ENCODE measurements at places on chromosomes 4 and X. TPM values are rescaled to one million over a fixed set of nuclear protein-coding genes. Genes with fewer than 3 reads are reported as not detected.

DNA sequence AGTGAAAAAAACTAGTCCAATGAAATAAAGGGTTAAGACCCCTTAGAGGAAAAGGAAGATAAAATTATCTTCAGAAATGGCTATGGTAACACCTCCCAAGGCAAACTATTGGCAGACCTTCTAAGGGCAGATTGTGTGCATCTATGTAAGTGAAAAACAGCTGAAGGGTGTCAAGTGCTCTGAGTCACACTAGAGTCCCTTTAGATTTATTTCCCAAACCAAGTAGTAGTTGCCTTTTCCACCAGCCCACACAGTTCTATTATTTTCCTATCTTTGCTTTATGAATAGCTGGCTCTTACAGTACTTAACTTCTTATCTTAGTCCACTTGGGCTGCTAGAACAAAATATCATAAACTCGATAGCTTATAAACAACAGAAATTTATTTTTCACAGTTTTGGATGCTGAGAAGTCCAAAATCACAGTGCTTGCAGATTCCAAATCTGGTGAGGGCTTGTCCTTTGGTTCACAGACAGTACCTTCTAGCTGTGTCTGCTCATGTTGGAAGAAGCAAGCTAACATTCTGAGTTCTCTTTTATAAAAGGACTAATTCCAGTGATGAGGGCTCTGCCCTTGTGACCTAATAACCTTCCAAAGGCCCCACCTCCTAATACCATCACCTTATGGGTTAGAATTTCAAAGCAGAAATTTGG, 143.6 kb downstream of the GRID2 start:
- DNase-seq = no peak
- H3K4me3 ChIP-seq = no peak overlapping the region
- no peak overlapping the region for H3K27ac ChIP-seq

GRCh38 chr4:150173982-150174398, 95.7 kb downstream of the DCLK2 start:
- DNase-seq = no peak
- H3K27me3 ChIP-seq = no peaks in the 10 kb centered on the region
- no peaks in the 10 kb centered on the region for H3K4me1 ChIP-seq
- no peak overlapping the region for H3K27ac ChIP-seq
- no peaks in the 10 kb centered on the region for H3K36me3 ChIP-seq

DNA sequence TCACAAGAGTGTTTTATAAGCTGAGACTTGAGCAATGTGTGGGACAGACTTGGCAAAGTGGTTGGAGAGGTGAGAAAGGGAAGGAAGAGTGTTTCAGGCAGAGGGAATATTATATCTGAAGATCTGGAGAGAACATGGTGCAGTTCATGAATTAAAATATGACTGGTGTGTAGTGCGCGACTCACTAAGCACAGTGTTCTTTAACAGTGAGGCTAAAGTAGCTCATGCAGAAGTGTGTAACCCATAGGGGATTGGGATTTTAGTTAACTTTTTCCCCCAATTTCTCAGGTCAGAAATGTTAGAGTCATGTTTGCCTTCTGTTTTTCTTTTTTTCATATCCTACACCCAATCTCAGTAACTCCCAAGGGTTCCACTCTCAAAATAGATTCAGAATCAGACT, 9.7 kb downstream of the MTHFD2L start:
- no peaks in the 10 kb centered on the region for H3K4me1 ChIP-seq
- H3K4me3 ChIP-seq = no peak overlapping the region
- no peaks in the 10 kb centered on the region for H3K27me3 ChIP-seq
- no peak overlapping the region for H3K27ac ChIP-seq

DNA sequence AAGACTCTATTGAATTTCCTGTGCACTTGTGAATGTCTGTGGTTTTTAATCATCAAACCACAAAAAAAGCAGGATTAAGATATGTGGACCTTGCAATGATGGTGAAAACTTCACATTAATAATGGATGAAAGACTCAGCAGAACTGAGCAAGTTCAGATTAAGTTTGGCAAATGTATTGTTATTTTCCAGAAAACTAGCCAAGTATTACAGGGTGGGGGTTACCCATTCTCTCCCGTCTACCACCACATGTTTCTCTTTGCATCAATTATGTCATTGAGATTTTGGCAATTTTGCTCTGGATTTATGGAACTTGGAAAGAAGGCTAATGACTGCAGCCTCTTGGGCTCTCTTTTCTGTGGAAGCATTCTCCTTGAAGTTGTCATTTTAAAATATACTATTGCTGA, 577.1 kb downstream of the ANKRD50 start:
- H3K4me3 ChIP-seq = no peak overlapping the region
- H3K36me3 ChIP-seq = peaks cover 26% of the 10 kb centered on the region
- DNase-seq = no peak
- H3K27ac ChIP-seq = no peak overlapping the region
- no peaks in the 10 kb centered on the region for H3K4me1 ChIP-seq
- H3K27me3 ChIP-seq = no peaks in the 10 kb centered on the region

IGSF1 gene
- total RNA-seq = 12.5 TPM

DNA sequence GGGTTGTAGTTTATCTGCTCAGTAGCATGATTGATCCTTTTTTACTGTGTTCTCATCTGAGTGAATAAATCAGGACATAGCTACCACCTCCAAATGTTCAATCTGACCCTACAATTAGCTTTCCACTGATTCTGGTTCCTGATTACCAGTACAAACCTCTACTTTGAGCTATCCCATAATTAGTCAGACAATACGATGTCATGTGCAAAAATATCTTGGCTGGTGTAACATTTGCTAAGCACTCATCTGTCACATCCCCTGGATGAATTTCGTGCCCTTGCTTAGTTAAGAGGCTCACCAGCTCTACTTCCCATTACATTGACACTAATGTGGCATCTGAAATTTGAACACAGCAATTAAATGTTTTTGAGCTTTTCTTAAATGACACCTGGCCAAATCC, 1101.0 kb upstream of the PCDH7 start:
- no peak overlapping the region for H3K4me3 ChIP-seq
- H3K27me3 ChIP-seq = no peaks in the 10 kb centered on the region
- H3K4me1 ChIP-seq = no peaks in the 10 kb centered on the region
- no peak overlapping the region for H3K27ac ChIP-seq
- DNase-seq = no peak
- H3K36me3 ChIP-seq = no peaks in the 10 kb centered on the region

SH3D19 gene
- total RNA-seq = 32.1 TPM

GRCh38 chr4:176189891-176190795, 5.2 kb downstream of the SPATA4 start:
- H3K4me3 ChIP-seq = no peak overlapping the region
- no peak overlapping the region for H3K27ac ChIP-seq
- DNase-seq = no peak
- H3K27me3 ChIP-seq = no peaks in the 10 kb centered on the region
- peaks cover 3% of the 10 kb centered on the region for H3K4me1 ChIP-seq

DNA sequence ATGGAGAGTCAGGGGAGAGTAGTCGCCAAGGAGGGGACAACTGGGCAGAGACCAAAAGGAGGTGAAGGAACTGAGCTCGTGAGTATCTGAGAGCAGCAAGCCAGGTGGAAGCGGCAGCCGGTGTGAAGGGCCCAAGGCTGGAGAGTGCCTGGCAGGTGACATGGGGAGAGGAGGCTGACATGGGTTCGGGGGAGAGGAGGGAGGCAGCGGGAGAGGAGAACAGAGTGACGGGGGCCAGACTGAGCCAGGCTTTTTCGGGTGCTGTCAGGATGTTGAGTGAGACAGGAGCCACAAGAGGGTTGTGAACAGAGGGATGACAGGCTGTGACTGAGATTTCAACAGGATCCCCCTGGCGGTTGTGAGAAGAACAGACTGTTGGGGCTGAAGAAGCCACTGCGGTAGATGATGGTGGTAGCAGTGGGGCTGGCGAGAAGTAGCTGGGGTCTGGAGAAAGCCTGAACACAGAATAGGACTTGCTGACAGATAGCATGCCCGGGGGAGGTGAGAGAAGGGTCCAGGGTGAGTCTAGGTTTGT, 5.7 kb downstream of the ELK1 start:
- no peak overlapping the region for H3K4me3 ChIP-seq
- H3K36me3 ChIP-seq = peaks cover 63% of the 10 kb centered on the region
- DNase-seq = peak; percentile 54
- H3K27ac ChIP-seq = no peak overlapping the region

HDAC8 gene
- total RNA-seq = 21.6 TPM

RTL3 gene
- total RNA-seq = not detected

SSX4B gene
- total RNA-seq = not detected

CSAG2 gene
- not detected for total RNA-seq

DNA sequence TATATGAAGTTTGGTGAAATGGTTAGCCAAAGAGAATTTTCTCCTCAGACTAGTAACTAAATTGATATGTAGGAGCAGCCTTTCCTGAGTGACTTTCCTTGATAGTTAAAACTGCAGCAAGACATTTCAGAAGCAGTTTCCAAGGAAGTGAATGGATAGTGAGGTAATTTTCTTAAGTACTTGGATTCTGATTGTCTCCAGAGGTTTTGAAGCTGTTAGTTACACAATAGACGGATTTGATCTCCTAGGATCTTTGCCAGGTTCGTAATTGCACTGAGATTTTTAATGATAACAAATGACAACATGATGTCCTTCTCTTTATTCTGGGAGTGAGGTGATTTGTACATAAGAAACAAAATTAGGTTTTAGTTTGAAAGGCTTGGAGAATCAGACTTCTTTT, 29.2 kb downstream of the PRRG1 start:
- no peaks in the 10 kb centered on the region for H3K27me3 ChIP-seq
- H3K4me1 ChIP-seq = no peaks in the 10 kb centered on the region
- no peak overlapping the region for H3K27ac ChIP-seq
- no peaks in the 10 kb centered on the region for H3K36me3 ChIP-seq

TREX2 gene
- total RNA-seq = 1.3 TPM

GRCh38 chr4:48654015-48654664, 125.9 kb downstream of the FRYL start:
- no peak for DNase-seq

- no peak overlapping the region for H3K27ac ChIP-seq
- no peaks in the 10 kb centered on the region for H3K27me3 ChIP-seq
- no peaks in the 10 kb centered on the region for H3K4me1 ChIP-seq
- no peak overlapping the region for H3K4me3 ChIP-seq
- DNase-seq = no peak
- H3K36me3 ChIP-seq = peaks cover 74% of the 10 kb centered on the region
Measured at GRCh38 chr4:40825014-40825838, 75.5 kb downstream of the NSUN7 start.

- H3K27ac ChIP-seq = no peak overlapping the region
- no peaks in the 10 kb centered on the region for H3K36me3 ChIP-seq
- DNase-seq = no peak
- H3K4me3 ChIP-seq = no peak overlapping the region
Measured at GRCh38 chrX:11967986-11968869, 170.0 kb upstream of the FRMPD4 start.

GPR143 gene
- total RNA-seq = 7.9 TPM

IL1RAPL2 gene
- 0.13 TPM for total RNA-seq

DNA sequence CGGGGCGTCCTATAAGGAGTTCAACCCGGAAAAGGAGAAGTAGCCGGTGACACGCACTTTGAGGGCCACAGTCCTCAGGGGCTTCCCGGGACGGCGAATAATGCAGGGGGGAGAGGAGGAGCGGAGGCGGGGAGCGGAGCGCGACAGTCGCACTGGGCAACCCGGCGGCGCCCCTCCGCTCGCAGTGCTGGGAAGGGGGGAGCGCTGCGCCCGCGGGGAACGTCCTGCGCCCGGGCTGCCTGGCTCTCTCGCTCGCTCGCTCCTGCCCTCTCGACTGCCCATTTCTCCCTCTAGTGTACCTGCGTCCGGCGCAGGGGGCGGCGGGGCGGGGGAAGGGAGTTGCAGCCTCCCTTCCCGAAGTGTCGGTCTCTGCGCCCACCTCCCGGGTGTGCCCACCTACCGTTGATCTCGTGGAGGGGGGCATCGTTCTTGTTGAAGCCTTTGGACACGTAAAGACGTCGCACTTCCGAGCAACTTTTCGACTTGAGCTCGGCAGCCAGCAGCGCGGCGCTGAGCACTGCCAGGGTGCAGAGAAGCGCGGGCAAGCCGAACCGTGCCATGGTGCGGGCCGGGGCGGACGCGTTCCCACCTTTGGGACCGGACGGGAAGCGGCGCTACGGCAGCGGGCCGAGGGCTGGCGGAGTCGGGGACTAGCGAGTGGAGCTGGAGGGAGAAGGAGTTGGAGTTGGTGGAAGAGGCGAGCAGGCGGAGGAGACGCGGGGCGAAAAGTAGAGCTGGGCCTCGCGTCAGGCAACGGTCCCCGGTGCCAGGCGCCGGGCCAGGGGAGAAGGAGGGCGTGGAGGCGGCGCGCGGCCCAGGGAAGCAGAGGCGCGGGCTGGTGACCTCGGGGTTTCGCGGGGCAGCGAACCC, 648 bp downstream of the GPC4 start:
- peaks cover 38% of the 10 kb centered on the region for H3K36me3 ChIP-seq
- DNase-seq = no peak
- H3K4me1 ChIP-seq = peaks cover 23% of the 10 kb centered on the region
- peak overlapping the region; percentile 87 for H3K4me3 ChIP-seq
- H3K27me3 ChIP-seq = no peaks in the 10 kb centered on the region

DNA sequence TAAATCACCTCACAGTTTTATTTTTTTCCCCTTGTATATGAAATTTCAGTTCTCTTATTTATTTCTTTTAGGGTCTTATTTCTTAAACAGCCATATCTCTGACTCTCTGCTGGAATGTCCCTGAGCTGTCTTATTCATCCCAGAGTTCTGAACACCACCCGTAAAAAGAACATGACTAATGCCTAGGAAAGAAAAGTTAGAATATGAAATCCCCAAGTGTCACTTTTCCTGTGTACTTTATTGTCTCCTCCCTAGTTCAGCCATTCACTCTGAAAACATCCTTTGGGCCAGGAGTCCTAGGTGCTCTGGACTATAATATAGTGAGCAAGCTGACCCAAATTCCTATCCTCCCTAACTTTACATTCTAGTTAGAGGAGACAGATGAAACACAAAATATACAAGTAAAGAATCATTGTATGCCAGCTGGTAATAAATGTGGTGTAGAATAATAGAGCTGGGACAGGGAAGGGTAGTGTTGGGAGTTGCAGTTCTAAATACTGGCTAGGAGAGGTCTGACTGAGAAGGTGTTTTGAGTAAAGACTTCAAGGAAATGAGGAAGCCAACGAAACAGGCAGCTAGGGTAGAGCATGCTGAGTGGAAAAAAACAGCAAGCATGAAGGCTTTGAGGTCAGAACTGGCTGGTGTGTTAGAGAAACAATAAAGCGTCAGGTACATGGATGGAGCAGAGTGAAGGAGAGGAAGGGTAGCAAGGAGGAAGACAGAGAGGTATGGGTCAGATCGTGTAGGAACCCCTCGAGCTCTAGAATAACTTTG, 40.6 kb upstream of the FTHL17 start:
- no peaks in the 10 kb centered on the region for H3K4me1 ChIP-seq
- no peak overlapping the region for H3K4me3 ChIP-seq
- H3K27me3 ChIP-seq = no peaks in the 10 kb centered on the region
- H3K27ac ChIP-seq = no peak overlapping the region

- H3K4me3 ChIP-seq = no peak overlapping the region
- no peak overlapping the region for H3K27ac ChIP-seq
- H3K27me3 ChIP-seq = no peaks in the 10 kb centered on the region
Measured at GRCh38 chr4:151031831-151032605, 16.9 kb upstream of the LRBA start.

- no peak overlapping the region for H3K4me3 ChIP-seq
- no peak for DNase-seq
- no peak overlapping the region for H3K27ac ChIP-seq
- H3K27me3 ChIP-seq = no peaks in the 10 kb centered on the region
- H3K36me3 ChIP-seq = no peaks in the 10 kb centered on the region
- H3K4me1 ChIP-seq = no peaks in the 10 kb centered on the region
Measured at GRCh38 chr4:147578051-147578476, 39.1 kb upstream of the TMEM184C start.
